ENCODE measurements at places on chromosomes 6 and 20.

DNA sequence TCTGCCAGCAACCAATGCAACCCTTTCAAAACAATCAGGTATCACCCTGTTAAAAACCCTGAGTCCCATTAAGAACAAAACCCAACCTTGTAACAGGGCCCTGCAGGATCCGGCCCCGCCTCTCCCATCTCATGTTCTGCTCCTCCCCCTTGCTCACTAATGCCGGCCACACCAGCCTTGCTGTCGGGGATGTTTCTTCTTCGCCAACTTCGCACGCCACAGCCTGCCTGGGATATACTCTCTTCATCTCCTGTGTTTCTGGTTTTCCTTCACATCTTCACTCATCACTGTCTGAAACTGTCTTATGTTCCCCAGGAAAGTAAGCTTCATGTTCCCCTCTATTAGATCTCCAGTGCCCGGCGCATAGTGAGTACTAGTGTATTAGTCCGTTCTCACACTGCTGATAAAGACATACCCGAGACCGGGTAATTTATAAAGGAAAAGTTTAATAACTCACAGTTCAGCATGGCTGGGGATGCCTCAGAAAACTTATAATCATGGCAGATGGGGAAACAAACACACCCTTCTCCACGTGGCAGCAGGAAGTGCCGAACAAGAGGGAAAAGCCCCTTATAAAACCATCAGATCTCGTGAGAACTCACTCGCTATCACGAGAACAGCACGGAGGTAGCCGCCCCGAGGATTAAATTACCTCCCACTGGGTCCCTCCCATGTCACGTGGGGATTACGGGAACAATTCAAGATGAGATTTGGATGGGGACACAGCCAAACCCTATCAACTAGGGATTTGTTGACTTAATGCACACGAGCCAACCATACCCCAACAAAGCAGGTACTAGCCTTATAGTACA, 5.1 kb downstream of the TP53RK start:
- no peak overlapping the region for H3K27ac ChIP-seq
- H3K36me3 ChIP-seq = peaks cover 13% of the 10 kb centered on the region
- peaks cover 47% of the 10 kb centered on the region for H3K4me1 ChIP-seq
- DNase-seq = no peak

- H3K27ac ChIP-seq = no peak overlapping the region
- peaks cover 19% of the 10 kb centered on the region for H3K4me1 ChIP-seq
- no peak overlapping the region for H3K4me3 ChIP-seq
- DNase-seq = peak; percentile 47
Observed at GRCh38 chr6:83867527-83868161, 8.2 kb downstream of the CYB5R4 start.

DNA sequence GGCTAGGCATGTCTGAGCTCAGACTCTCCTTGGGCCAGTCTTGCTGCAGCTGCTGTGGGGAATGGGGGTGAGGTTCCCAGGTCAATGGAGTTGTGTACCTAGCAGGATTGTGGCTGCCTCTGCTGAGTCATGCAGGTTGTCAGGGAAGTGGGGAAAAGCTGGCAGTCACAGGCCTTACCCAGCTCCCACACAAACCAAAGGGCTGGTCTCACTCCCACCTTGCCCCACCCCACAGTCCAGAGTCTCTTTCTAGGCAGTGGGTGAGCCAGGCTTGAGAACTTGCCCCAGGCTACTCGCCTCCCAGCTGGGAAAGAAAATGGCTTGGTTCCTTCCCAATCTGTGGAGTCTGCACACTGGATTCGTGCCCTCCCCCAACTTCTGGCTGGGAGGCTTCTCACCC, 65.7 kb downstream of the SCP2D1 start:
- H3K4me1 ChIP-seq = no peaks in the 10 kb centered on the region
- H3K4me3 ChIP-seq = no peak overlapping the region
- no peak for DNase-seq
- peaks cover 14% of the 10 kb centered on the region for H3K27me3 ChIP-seq

DNA sequence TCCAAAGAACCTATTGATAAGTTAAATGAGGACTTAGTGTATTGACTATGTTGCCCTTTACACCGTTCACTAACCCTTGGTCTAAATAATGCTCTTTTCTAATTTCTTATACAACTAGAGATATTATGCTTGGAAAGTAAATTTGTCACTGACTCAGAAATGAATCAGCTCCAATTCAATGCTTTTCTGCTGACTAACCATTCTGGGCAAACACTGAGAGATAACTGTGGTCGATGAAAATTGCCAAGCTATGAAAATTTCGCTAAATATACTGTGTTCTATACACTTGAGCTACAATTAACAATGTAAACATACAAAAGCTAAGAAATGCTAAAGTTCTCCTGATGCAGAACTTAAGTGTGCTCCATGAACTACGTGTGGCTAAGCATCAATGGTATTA, 23.1 kb upstream of the FBXO9 start:
- H3K27ac ChIP-seq = no peak overlapping the region
- H3K36me3 ChIP-seq = peaks cover 13% of the 10 kb centered on the region
- no peak for DNase-seq
- H3K27me3 ChIP-seq = no peaks in the 10 kb centered on the region

GRCh38 chr20:23540624-23541023, 27.7 kb downstream of the CST9L start:
- no peaks in the 10 kb centered on the region for H3K4me1 ChIP-seq
- H3K4me3 ChIP-seq = no peak overlapping the region
- H3K36me3 ChIP-seq = no peaks in the 10 kb centered on the region
